NCI-H446 (cell line): ENCODE measurements at places on chromosomes 3 and 15.

- DNase-seq: no peak
These were observed 20.2 kb upstream of the PPP1R2 start for GRCh38 chr3:195563317-195563716.

DNA sequence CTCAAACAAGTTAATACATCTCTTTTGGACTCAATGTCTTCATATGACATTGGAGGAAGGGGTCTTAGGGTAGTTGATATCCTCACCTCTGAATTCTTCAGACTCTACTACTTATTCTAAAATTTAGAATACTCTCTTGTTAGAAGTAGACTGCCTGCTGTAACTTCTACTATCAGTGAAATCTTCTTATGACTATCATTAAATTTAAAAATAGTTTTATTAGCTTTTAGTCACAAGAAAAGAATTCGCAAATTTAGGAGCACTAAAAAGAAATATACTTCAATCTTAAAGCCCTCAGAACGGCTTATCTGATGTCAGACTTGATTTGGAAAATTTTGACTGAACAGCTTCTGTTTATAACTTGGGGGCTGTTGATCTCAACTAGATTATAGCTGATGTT is 67.1 kb upstream of the TTC14 start:
- DNase-seq: no peak

DNA sequence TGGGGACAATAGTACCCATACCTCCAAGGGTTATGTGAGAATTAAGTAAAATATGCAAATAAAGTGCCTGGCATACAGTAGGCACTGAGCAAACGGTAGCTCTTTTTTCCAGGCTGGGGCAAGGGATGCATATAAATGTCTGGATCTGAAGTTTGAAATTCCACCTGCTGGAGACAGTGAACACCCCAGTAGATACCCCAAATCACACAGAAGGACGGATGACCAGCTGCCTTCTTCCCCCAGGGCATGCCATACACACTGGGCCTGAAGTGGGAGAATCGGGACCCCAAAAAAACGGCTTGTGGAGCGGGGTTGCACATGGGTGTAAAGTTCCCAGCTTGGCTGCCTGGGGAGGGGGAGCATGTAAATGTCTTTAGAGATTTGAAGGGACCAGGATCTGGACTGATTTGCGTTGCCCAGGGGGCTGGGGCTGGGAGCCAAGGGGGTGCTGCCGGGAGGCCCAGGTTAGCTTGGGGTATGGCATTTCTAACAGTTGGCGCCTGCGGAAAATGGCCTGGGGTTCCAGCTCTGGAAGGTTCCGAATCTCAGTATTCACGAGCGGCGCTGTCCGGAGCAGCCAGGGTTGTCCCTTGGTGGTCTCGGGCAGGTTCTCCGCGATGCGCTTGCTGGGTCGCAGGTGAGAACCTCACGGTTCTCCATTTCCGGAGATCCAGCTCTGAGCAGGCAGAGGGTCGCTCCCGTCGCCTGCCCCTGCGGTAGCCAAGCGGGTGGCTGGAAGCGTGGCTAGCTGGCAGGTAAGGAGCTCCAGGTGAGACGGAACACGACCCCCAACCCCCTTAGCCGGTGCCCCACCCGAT is 42.6 kb upstream of the POLG start:
- no peak for DNase-seq

- DNase-seq: no peak
These were observed 15.1 kb upstream of the ZBTB47 start for GRCh38 chr3:42638339-42638842.

DNA sequence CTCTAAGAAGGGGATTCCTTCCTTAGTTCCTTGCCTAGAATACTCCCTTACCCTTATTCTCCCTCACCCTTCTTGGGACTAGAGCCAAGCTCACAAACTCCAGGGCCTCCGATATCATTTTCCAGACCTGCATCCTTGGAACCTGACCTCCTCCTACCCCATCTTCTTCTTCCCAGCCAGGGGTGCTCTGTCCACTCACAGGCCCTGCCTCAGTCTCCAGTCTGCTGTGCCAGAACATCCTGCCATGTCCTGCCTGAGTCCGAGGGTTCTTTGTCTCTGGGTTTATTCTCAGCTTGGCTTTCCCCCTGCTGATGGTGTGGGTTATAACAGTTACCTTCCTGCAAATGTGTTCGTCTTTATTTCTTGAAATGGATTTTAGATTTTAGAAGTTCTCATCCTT is 59.9 kb upstream of the MCF2L2 start:
- DNase-seq: no peak
